ENCODE measurements at places on chromosomes 12 and 14. TPM values are rescaled to one million over a fixed set of nuclear protein-coding genes. Genes with fewer than 3 reads are reported as not detected.

DNA sequence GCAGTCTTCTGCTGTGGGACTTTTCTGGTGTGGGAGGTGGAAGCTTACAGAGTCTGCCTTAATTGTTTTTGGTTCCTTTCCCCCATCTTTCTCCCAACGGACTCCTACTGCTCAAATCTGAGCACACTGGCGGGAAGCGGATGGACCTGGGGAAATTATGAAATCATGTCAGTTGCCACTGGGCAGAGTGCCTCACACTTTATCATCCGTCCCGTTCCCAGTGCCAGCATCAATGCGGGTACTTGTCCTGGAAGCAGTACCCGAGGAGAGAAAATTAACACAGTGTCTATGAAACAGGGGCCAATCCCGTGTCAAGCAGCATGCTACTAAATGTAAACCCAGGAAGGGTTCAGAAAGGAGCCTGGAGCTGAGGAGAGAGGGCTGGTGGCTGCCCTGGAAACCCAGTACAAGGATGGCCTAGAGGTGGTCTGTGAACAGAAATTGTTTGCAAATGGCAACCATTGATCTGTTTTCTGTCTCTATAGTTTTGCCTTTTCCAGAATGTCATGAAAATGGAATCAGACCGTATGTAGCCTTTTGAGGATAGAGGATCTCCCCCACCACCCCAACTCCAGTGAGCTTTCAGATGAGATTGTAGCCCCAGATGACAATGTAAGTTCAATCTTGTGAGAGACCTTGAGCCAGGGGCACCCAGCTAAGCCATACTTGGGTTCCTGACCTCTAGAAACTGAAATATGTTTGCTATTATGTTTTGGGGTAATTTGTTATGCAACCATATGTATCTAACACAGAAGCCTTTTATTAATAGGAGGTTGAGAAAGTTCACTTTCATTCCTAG, 908 bp upstream of the CDKL1 start:
- no peak for DNase-seq

DNA sequence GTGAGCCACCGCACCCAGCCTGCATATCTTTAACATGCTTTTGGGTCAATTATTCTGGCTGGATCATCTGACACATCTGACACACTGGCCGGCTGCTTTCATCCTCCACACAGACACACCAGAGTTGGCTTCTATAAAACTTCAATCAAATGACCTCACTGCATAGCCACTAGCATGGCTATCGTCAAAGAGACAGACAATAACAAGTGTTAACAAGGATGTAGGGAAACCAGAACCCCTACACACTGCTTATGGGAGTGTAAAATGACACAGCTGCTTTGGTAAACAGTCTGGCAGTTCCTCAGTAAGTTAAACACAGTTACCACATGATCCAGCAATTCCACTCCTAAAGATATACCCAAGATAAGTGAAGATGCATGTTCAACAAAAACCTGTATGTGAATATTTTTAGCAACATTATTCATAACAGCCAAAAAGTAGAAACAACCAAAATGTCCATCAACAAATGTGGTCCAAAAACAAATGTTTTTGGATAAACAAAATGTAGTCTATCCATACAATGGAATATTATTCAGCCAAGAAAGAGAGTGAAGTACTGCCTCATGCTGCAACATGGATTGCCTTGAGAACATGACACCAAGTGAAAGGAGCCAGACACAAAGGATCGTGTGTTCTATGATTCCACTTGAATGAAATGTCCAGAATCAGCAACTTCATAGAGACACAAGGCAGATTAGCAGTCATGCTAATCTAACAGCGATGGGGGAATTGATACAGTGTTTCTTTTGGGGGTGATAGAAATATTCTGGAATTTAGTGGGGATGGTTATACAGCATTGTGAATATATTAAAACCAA, 10.1 kb downstream of the KDM2B start:
- no peak for DNase-seq

GRCh38 chr14:73713206-73713802, 880 bp downstream of the PNMA1 start:
- no peak for DNase-seq

GRCh38 chr12:53935383-53936341, 3.0 kb upstream of the HOXC13 start:
- no peak for DNase-seq

Gene KRT6C
- total RNA-seq = not detected

Gene SMCO2
- total RNA-seq = 0.32 TPM

Gene LRRIQ1
- 1.9 TPM for total RNA-seq

Gene PZP
- total RNA-seq = not detected

Data from astrocyte (in vitro differentiated cells and primary cell).